ENCODE measurements at places on chromosomes 7 and 10. TPM values are rescaled to one million over a fixed set of nuclear protein-coding genes. Genes with fewer than 3 reads are reported as not detected.

MMRN2 gene
- polyA plus RNA-seq: 7.3 TPM

LBX1 gene
- not detected for polyA plus RNA-seq

OR6V1 gene
- polyA plus RNA-seq: not detected

AKR1C1 gene
- polyA plus RNA-seq: 45.1 TPM

MBL2 gene
- polyA plus RNA-seq: not detected

SYNPO2L gene
- polyA plus RNA-seq: 33.6 TPM

MRLN gene
- not detected for polyA plus RNA-seq

MOGAT3 gene
- not detected for polyA plus RNA-seq

HTR5A gene
- not detected for polyA plus RNA-seq

RNF148 gene
- polyA plus RNA-seq: not detected

PSD gene
- 13.2 TPM for polyA plus RNA-seq

TWIST1 gene
- polyA plus RNA-seq: 21.9 TPM

NODAL gene
- 0.07 TPM for polyA plus RNA-seq

OPN1SW gene
- polyA plus RNA-seq: 0.74 TPM

STK32C gene
- 28.5 TPM for polyA plus RNA-seq

HKDC1 gene
- not detected for polyA plus RNA-seq

GJD4 gene
- not detected for polyA plus RNA-seq

ZNF239 gene
- polyA plus RNA-seq: 2.8 TPM

CRYGN gene
- 0.77 TPM for polyA plus RNA-seq

HDAC9 gene
- 32.7 TPM for polyA plus RNA-seq

CRPPA gene
- 5.6 TPM for polyA plus RNA-seq

AKR1C8 gene
- polyA plus RNA-seq: not detected

ELFN1 gene
- polyA plus RNA-seq: 13.4 TPM

CD36 gene
- 2.4 TPM for polyA plus RNA-seq
